Stimulated activated CD4-positive, alpha-beta T cell treated with anti-CD3 and anti-CD28 coated beads, TNF-alpha, amount 100 ng/mL, for 1 hour (primary cell): ENCODE measurements at places on chromosomes 16 and 17.

DNA sequence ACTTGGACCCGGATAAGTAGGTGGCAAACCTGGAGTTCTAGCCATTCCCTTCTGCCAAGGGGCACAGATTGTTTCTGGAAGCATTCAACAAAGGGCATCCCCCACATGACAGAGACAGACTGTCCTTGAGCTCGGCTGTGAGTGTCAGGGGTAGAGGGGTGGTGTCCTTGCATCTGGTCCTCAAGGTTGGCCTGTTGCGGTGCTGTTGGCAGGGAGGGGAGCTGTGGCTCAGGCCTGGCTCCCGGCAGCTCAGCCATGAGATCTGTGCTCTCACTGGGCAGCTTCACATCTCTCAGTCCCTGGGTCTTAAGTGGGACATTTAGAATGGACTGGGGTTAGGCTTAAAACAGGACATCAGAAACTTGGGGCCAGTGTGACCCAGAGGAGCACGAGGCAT lies 20.4 kb downstream of the CCDC182 start:
- DNase-seq, result no peak

- no peak for DNase-seq
These were observed 35.8 kb downstream of the MAF start for GRCh38 chr16:79564671-79565107.

DNA sequence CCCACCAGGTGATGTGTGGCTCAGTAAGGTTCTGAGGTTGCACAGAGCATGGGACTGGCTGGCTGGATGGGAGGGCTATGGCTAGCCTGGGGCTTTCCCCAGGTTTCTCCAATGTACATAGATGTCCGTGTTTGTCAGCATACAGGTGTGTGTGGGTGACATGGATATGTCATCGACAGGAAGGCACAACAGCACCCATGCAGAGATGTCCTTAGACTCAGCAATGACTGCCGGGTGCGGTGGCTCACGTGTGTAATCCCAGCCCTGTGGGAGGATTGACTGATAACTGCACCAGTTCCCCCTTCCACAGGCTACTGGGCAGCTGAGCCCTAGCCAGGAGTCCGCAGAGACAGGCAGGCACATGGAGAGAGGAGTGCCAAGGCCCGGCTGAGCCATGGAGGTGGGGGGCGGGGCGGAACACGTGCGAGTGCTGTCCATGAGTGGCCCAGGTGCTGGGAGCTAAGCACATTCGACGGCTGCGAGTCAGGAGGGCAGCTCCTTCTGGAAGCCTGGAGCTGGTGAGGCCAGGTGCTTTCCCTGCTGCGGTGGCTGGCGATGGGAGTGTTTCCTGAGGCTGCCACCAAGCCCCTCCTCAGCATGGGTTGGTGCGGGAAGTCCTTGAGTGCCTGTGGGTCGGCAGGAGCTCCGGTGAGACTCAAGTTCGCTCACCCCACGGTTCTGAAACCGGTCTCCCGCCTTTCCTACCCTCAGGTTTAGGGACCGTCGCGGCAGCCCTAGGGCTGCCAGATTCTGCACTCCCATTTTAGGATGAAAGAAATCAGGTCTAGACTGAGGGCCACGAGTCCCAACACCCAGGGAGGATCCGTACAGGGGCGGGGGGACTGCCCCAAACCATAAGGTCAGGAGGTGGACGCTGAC lies 858 bp upstream of the ASPSCR1 start:
- no peak for DNase-seq

- peak; percentile 32 for DNase-seq
These were observed 270.7 kb downstream of the NTN1 start for GRCh38 chr17:9291912-9292560.

DNA sequence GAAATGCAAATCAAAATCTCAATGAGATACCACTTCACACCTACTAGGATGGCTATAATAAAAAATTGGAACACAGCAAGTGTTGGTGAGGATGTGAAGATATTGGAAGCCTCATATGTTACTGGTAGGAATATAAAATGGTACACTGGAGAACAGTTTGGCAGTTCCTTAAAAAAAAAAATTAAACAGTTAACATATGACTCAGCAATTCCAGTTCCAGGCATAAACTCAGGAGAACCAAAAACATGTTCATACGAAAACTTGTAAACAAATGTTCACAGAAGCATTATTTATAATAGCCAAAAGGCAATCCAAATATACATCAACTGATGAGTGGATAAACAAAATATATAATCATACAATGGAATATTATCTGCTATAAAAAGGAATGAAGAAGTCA lies 28.2 kb downstream of the ZNF652 start:
- no peak for DNase-seq

GRCh38 chr17:67489273-67489672 lies 112.2 kb downstream of the PITPNC1 start:
- no peak for DNase-seq

DNA sequence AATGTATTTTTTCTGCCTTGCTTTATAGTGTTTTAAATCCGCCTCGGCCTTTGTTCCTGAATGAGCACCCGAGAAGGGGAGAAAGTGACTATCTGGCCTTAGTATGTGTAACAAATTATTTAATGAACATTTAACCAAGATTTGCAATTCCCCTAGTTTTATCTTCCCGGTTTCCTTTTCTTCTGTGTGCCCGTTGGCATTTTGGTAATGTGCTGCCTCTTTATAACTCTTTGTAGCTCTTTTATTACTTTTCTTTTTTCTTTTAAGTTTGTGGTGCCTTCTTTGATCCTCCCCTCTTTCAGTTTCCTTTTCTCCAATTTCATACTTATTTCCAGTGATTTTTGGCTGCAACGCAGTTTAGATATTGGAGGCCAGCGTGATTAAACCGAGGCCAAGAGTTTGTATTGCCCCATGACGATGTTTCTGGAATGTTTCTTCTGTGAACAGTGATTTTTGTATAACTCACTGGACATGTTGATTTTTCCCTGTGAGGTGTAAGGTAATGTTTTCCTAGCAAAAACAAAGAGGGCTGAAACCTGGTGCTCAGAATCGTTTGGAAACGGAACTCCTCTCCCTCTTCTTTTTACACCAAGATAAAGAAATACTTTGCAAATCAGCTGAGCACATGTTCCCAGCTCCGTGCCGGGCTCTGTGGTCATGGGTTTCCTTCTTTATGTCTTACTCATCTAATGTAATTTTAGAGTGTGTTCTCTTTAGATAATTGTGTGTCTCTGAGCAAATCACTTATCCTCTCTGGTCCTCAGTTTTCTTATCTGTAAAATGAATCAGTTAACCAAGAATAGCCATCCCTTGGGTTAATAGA lies 344.3 kb downstream of the WWOX start:
- no peak for DNase-seq

GRCh38 chr17:9553596-9553995 lies 22.0 kb downstream of the STX8 start:
- DNase-seq, result no peak

GRCh38 chr16:887846-888245 lies 82.9 kb downstream of the LMF1 start:
- no peak for DNase-seq

DNA sequence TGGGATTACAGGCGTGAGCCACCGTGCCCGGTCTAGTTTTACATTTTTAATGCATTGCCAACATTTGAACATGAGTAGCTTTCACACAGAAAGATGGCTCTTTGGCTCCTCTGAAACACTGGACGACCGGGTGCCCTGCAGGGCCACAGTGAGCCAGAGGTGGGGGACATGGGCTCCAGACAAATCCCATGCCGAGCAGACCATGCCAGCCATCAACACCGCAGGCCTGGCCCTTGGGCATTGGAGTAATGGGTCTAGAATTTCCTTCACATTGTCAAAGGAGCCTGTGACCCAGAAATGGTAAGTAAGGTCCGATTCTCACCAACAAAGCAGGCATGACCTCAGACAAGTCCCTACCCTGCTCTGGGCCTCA lies 21.4 kb upstream of the MPRIP start:
- DNase-seq, result no peak

GRCh38 chr17:55757659-55758058 lies 6.8 kb downstream of the PCTP start:
- DNase-seq, result no peak

- no peak for DNase-seq
These were observed 1345.8 kb downstream of the CDH11 start for GRCh38 chr16:63776034-63776433.

DNA sequence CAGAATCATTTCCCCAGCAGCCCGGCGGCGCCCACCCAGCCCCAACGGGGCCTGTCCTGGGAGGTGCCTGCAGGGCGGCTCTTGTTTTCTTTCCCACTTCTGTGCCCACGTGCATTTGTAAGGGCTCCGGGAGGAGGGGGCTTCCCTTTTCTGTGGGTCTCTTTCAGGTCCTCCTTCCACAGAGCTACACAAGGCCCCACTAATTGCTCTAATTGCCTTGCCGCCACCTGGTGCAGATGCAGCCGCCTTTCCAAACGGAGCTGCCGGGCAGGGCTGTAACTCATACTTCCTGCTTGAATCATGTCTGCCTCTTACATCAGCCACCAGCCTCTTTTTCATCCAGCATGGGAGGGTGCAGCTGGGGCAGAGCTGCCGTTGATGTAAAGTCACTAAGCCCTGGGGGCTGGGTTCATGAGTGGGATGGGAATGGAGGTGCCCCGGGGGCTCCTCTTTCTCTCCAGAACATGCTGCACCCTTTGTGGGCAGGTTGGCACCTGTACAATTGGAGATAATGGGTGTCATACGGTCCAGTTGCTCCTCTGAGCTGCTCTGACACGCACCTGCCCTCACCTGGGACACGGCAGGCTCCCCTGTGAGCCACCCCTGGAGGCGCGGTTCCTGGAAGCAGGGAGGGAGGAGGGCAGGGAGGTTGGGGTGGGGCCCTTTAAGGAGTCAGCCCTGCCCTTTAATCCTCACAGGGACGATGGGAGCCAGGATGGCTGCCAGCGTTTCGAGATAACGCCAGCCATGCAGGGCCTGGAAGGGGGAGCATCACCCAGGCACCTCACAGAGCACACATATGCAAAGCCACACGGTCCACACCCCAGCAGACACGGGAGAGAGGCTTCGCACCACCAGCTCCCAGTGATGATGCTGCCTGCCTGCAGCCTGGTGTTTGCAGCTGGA lies 41.1 kb upstream of the KLHDC4 start:
- peak; percentile 41 for DNase-seq

- DNase-seq, result no peak
These were observed 9.9 kb upstream of the HOXB13 start for GRCh38 chr17:48738424-48738802.

DNA sequence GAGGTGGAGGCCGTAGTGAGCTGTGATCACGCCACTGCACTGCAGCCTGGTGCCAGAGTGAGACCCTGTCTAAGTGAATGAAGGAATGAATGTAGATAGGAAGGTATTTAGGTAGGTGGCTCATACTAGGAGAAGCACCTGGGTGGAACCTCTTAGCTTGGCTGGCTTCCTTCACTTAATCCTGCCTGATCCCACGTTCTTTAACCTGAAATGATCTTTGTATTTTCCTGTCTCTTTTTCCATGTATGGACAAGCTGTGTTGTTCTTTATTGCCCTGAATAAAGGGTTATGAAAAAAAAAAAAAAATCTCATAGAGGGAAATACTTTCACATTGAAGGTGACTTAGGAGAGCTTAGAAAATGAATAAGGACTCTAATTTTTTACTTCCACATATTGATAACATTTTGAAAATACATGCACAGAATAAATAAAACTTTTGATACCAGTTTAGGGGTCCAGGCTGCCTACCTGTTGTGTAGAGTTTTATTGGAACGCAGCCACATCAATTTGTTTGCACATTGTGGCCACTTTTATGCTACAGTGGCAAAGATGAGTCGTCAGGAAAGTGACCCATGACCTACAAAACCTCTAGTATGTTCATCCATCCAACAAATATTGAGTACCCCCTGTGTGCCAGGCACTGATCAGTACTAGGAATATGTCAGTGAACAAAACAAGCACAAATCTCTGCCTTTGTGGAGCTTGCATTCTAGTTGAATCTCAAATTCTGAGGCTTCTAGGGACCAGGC lies 44.6 kb downstream of the VPS35L start:
- no peak for DNase-seq

DNA sequence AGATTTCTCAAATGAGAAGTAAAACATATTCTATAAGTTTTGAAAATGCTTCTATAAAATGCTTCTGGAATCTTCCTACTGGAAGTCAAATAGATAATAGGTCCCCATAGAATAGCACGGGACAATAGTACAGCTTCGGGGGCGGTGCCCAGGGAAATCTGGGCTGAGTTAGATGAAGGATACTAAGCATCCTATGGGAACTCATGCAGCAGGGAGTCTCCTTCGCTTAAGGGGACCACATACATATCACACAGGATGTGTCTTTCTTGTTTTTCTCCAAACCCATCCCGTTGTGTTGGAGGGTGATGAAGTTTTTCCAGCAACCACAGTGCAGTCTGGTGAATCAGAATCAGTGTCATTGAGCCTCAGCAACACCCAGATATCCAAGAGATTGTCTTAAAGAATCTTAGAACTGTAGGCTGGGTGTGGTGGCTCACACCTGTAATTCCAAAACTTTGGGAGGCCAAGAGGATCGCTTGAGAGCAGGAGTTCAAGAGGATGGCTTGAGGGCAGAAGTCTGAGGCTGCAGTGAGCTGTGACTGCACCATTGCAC lies 84.2 kb downstream of the PITPNC1 start:
- DNase-seq, result no peak

DNA sequence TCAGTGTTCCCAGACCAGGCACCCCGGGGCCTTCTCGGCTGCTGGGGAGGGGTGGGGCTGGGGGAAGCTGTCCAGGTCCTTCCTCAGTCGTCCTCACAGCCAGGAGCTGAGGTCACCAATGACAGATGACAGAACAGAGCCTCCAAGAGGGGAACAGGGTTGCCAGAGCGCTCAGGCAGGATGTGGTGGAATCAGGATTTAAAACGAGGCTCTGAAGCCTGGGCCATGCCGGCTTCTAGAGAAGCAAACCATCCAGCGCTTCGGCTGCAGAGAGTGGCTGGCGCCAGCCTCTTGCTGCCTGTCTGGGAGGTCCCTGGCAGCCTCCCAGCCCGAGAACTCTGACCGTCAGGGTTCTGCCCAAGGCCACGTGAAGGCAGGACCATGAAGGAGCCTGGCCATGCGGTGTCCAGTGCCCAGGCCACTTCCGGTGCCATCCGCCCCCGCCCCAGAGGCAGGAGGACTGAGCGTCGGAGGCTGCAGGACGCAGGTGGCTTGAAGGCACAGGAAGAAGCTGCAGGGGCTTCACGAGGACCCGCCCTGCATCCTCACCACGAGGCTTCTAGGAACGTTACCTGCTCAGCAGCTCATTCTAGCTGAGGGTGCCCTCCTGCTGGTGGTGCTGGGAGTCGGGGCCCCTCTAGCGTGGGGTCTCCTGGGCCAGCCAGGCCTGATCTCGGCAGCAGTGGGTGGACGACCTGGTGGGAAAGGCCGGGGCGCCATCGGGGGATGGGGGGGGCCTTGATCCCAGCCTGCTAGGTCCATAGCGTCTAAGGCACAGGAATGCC lies 78.5 kb downstream of the KLHDC4 start:
- no peak for DNase-seq
